ENCODE measurements at places on chromosomes 13 and 19.
A peak's percentile ranks its signal among the peaks of the same experiment; 100 is the strongest.

DNA sequence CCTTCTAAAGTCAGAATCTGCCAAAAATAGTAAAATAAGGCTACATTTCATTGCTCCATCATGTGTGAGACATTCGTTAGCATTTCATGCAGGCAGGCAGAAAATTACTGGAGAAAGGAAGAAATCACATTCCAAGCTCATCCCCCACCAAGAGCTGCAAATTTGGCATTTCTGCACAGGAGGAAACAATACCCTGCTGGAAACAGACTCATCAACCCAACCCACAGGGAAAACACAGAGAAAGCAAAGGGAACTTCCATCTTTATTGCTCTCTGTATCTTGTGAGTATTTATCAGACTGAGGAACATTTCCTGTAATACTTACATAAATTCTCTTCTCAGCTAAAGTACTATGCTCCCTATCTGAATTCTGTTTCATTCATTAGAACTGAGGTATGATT is 95.7 kb downstream of the KCTD12 start:
- no peak for DNase-seq

DNA sequence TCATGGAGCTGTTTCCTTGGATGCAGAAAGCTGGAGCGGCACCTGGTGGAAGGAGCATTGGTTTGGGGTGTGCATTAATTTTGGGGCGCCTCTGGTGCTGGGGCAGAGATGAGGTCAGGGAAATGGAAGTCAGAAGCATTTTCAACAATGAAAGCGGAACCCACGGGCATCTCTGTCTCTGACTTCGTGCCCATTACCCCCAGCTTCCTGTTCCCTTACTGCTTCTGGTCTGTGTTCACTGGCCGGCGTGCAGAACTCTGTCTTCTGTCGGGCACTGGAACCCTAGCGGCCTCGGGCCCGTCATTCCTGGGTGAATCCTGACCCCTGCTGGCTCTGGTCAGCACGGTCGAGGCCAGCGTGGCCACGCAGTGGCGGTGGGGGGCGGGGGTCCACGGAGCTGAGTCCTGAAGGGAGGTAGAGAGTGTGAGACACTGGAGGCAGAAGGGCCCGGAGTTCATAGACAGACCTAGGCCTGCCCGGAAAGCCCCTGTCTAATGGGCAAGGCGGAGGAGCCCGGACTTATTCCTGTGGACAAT is 7.9 kb upstream of the LINGO3 start:
- no peak for DNase-seq

- DNase-seq = no peak
Observed at GRCh38 chr13:48818495-48819356, 157.0 kb upstream of the FNDC3A start.

DNA sequence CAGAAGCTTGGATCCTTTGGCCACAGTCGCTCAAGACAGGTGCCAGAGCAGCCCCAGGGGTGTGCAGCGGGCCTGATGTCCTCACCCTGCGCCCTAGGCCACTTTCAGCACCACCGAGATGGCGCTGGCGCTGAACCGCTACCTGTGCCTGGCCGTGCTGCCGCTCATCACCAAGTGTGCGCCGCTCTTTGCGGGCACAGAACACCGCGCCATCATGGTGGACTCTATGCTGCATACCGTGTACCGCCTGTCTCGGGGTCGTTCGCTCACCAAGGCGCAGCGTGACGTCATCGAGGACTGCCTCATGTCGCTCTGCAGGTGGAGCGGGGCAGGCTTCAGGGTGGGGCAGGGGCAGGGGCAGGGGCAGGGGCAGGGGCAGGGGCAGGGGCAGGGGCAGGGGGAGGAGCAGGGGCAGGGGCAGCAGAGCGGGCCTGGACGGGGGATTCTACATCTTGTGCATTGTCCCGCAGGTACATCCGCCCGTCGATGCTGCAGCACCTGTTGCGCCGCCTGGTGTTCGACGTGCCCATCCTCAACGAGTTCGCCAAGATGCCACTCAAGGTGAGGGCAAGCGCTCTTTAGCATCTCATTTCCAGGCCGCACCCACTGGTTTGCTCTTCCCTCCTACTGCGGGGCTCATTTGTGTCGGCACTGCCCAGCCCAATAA is 69.1 kb downstream of the RYR1 start:
- no peak for DNase-seq

DNA sequence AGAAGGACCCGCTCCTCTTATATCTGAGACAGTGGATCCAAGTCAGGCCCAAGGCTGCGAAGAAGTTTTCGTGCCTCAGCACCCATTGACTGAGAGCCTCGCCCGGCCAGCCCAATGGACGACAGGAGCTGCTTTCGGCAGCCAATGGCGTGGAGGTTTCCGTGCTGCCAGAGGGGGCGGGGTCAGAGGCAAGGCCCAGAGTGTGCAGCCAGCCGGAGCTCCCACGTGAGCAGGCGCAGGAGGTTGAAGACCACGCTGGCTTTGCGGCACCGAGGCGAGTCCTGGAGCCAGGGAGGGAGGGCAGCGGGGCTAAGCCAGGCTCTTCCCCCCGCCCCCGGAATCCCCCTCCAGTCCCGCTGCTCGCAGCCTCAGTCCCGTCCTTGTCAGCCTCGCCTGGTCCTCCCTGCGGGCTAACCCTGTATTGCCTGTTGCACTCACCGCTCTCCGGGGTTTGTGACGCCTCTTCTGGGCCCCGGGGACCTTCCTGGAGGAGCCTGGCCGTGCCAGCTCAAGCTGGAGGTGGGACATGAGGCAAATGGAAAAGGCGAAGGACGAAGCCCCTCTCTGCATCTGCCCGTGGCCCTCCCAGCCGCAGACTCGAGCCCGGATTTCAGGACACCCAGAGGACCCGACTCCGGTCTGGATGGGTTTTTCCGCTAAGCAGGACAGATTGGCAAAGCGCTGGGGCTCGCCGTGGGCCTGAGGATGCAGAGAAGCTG is 1.5 kb downstream of the IFNL4 start:
- no peak for DNase-seq

- no peak for DNase-seq
Observed at GRCh38 chr19:42697884-42698283, 42.4 kb downstream of the PSG3 start.

DNA sequence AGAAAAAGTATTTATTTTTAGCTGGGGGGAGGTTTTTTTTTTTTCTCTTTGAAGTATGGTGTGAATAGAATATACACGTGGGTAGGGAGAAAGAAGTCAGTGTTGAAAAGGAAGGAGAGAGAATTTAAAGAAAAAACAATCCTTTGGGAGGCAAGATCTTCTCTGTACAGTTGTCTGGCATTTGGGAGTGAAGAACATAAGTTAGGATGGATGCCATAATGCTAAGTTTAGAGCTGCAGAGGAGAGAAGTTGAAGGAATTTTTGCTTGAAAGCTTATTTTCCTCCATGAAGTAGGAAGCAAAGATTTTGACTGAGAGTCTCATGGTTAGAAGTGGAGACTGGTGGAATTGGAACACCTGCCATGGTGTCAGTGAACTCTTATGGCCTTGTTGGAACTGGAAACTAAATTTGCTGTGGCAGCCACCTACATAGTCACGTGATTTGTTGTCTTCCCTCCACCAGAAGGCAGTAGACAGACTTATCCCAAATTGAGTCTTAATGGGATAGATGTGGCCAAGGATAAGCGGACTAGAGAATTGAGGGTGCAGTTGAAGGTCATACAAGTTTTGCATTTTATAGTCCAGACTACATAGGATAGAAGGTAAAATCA is 22.0 kb downstream of the NDFIP2 start:
- no peak for DNase-seq

- no peak for DNase-seq
Observed at GRCh38 chr19:4523306-4524110, 5.2 kb upstream of the PLIN4 start.

DNA sequence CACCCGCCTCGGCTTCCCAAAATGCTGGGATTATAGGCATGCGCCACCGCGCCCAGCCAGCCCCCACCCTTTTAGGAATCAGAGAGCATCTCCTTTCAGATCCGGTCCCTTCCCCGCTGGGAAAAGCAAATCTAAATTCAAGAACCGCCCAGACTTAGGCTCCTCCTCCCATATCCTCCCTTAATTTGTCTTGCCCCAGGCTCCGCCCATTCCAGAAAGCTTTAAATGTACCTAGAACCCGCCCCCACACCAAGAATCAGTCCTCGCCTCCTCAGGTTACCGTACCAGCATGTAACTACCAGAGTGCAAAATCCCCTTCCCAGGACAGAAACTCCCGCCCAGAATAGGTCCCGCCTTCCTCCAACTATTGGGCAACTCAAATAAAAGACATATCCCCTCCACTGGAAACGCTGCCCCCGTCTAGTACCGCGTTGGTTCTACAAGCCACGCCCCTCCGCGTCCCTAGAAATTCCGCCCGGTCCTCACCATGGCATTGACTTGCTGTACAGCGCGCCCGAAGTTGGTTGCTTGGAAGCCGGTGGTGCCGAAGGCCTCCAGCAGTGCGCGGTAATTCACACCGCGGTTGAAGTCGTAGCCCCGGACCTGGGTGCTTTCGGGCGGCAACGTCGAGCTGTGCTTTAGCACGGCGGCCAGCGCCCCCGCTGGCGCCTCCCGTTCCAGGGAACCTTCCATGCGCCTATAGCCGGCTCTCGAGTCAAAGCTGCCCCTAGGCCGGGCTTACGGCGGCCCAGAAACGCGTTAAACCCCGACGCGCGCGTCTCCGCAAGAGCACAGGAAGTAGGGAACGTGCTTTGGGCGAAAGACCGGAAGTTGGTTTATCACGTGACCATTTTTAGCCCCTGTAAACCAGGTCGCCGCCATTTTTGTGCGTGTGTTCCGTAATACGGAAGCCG is at the start of gene DHPS:
Gene DHPS (minus strand): TSS at position 807 of the 914 bp plus-strand sequence. CDS start 114 bp downstream, at position 693.
- peak; percentile 80 for DNase-seq

DNA sequence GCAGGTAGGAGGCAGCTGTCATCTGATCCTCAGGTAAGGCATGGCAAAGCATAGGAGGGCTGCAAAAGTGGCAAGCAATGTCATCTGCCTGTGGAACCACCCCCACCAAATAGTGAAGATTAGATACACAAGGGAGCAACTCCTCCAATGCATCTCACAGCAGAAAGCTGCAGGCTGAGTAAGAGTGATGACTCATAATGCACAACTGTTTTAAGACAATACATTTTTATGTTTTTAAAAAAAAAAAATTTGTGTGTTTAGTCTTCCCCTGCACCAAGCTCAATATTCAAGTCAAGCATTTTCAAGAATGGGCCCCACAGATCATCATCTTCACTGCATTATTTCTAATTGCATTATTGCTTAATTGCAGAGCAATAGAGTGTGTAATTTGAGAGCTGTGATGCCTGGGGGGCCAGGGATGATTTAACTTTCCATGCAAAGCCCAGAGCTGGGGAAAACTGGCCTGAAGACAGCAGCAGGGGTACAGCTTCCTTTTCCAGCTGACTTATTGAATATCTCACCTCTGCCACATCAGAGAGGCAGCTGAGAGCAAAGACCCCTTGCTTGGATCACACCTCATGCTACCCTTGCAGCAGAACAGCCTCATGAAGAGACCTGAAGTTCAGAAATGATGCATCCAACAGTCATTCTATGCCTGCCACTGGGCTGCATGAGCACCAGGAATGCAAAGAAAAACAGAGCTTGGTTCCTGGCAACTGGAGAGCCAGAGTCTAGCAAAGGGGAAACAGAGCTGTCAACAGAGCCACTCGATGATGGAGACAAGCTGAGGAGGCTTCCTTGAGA is 22.7 kb upstream of the POP4 start:
- no peak for DNase-seq

- DNase-seq = peak; percentile 41
Observed at GRCh38 chr19:50728084-50728737, 5.0 kb downstream of the CLEC11A start.

DNA sequence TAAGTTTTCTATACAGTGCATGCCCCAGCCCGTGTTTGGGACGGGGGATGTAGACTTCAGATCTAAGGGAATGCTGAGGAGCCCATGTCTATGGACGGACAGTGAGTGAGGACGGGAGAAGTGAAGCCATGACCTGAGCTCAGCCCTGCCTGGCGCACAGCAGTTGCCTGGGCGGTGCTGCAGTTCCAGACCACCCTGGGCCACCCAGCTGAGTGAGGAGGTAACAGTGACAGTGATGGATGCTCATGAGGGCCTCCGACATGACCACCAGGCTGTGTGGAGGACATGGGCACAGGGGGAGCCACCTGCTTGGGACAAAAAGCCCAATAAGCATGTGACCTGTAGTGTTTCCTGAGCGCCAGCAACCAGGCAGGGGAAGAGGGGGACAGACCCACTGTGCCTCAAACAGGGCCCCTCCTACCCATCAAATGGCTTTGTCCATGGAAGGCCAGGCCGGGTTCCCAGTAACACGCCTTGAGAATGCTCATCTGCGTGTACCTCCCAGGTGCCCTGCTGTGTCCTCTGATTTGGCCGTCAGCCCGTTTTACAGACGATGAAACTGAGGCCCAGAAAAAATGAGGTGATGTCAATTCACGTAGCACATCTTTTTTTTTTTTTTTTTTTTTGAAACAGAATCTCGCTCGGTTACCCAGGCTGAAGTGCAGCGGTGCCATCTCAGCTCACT is 22.6 kb downstream of the NOSIP start:
- no peak for DNase-seq

GRCh38 chr13:31433746-31434145 is 234.0 kb downstream of the B3GLCT start:
- no peak for DNase-seq

- DNase-seq = no peak
Observed at GRCh38 chr19:51354742-51355148, 11.4 kb downstream of the ETFB start.

GRCh38 chr13:19567820-19568534 is 6.6 kb upstream of the TPTE2 start:
- DNase-seq = no peak

- no peak for DNase-seq
Observed at GRCh38 chr13:27496536-27497273, 46.3 kb upstream of the MTIF3 start.

GRCh38 chr19:10418235-10418484 is 2.2 kb upstream of the PDE4A start:
- DNase-seq = no peak

- DNase-seq = no peak
Observed at GRCh38 chr13:114049026-114049425, 75.2 kb upstream of the C13orf46 start.

DNA sequence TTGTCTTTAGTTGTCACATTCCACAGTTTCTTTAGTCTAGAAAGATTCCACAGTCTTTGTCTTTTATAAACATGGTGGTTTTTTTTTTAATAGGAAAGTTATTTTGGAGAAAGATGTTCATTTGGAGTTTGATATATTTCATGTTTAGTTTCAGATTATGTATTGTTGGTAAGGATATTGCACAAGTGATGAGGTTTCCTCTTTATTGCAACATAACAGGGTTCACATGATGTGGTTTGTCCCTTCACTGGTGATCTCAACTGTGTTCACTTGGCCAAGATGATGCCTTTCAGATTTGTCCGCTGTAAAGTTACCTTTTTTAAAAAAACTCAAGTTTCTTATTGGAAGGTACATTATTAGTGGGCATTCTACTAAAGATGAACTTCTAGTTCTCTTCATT is 3.2 kb downstream of the ZNF230 start:
- no peak for DNase-seq

DNA sequence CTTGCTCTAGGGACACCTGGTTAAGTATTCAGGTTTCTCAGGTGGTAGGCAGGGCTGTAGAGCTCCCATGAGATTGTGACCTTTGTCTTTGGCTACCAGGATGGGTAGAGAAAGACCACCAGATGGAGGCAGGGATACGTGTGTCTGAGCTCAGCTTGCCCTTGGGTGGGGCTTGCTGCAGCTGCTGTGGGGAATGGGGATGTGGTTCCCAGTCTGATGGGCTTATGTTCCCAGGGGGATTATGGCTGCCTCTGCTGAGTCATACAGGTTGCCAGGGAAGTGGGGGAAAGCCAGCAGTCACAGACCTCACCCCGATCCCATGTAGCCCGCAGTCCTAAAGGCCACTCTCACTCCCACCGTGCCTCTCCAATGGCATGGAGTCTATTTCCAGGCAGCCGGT is 659.9 kb upstream of the KLF12 start:
- DNase-seq = no peak

- DNase-seq = no peak
Observed at GRCh38 chr19:28075229-28075628, 1137.7 kb downstream of the UQCRFS1 start.

Data from stimulated activated CD8-positive, alpha-beta memory T cell treated with anti-CD3 and anti-CD28 coated beads, Interleukin-15, amount 100 ng/mL, for 1 hour (primary cell).